ENCODE measurements at places on chromosomes 6 and 20.

GRCh38 chr6:101806241-101806640, 412.7 kb downstream of the GRIK2 start:
- peak; percentile 83 for DNase-seq

GRCh38 chr6:37641546-37641945, 56.1 kb downstream of the MDGA1 start:
- DNase-seq, result no peak

GRCh38 chr20:3168829-3169590, 4.3 kb downstream of the LZTS3 start:
- DNase-seq, result no peak

GRCh38 chr20:19920381-19921138, 96.6 kb upstream of the NAA20 start:
- DNase-seq, result no peak

- no peak for DNase-seq
Measured at GRCh38 chr6:113989675-113990074, 18.7 kb upstream of the HDAC2 start.

DNA sequence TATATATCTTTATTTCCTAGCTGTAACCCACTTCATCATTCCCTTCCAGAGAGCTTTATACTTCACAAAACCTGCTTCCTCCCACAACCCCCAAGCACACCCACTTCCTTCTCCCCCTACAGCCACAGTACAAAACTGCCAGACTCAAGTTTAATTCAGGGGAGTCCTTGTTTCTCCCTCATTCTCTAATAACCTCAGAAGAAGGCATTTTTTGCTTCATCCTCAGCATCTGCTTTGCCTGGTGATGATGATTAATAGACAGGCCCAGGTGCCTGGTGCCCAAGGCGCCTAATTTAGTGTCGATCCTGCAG, 414.3 kb downstream of the KIF16B start:
- no peak for DNase-seq

GRCh38 chr6:20826378-20826777, 292.1 kb downstream of the CDKAL1 start:
- DNase-seq, result peak; percentile 71

GRCh38 chr6:108714101-108714765, 134.0 kb upstream of the ARMC2 start:
- DNase-seq, result peak; percentile 83

DNA sequence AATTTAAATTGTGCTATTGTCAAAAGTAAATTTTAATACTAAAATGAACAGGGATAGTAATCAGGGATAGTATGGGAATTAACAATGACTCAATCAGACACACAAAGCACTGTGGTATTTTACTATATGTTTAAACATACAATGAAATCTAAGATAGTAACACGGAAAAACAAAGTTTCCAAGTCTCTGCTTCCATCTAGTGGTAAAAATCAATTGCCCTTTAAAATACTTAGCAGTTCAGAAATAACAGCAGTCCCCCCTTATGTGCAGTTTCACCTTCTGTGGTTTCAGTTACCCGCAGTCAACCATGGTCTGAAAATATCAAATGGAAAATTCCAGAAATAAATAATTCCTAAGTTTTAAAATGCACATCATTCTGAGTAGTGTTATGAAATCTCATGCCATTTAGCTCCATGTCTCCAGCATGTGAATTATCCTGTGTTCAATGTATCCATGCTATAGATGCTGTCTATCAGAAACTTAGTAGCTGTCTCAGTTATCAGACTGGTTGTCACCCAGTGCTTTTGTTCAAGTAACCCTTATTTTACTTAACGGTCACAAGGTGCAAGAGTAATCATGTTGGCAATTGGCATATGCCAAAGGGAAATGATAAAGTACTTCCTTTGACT, 58.5 kb downstream of the AHI1 start:
- peak; percentile 46 for DNase-seq

DNA sequence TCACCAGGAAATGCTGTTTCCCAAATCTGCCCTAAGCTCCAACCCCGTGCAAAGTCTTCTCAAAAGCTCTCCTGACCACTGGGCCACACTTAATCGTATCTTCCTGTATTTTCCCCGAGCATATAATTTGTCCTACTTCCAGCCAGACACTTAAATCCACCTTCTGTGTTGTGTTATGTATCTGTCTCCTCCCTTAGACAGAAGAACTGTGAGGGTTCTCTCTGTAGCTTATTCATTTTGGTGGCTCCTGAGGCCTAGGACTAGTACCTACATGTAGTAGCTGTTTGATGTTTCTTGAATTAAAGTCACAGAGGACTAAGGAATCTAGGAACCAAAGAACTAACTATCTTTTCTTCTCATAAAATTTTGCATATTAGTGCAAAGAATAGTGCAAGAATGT, 292.6 kb downstream of the ALDH8A1 start:
- no peak for DNase-seq

DNA sequence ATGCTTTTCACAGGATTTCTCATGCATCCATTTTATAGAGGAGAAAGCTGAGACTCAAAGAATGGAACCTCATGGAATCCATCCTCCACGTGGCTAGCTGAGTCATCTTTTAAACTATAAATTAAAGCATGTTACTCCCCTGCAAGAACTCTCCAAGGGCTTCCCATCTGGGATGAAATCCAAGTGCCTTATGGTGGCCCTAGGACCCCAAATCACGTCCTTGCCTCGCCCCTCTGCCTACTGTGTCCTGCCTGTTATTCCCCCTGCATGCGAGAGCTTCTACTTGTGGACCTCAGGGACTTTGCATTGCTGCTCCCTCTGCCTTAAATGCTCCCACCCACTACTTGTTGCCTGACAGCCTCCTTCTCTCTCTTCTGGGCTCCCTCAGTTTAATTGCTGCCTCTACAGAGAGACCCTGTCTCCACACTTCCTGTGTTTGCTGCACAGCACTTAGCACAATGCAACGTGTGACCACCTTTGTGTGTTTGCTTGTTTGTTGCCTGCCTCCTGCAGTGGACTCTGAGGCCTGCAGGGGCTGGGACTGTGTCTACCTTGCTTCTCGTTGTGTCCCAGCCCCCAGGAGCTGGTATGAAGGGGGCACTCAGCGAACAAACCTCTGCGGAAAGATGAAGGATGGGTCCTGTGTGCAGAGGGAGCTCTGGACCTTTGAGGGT, 39.4 kb downstream of the TOX2 start:
- no peak for DNase-seq

DNA sequence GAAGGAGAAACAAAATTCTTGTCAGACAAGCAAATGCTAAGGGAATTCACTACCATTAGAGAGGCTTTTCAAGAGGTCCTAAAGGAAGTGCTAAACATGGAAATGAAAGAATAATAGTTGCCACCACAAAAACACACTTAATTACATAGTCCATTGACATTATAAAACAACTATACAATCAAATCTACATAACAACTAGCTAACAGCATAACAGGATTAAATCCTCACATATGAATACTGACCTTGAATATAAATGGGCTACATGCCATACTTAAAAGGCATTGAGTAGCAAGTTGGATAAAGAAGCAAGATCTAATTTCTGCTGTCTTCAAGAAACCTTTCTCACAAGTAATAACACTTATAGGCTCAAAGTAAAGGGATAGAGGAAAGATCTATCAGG, 811.5 kb upstream of the CITED2 start:
- no peak for DNase-seq

DNA sequence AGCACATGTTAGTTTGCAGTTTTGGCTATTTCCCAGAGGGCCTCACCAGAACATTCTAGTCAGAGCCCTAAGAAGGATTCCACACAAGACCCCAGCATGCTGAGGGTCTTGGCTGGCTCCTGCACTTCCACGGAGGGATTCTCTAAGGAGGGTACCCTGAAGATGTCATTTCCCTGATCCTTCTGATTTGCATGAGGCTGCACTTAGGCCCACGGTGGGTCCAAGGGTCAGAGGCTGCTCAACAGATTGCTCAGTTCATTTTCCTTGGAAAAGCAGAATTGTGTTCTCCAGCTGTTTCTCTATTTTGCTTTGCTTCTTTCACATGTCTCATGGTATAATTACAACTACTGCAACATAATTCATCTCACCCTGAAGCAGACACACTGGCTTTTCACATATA, 22.2 kb downstream of the PREP start:
- DNase-seq, result no peak

- no peak for DNase-seq
Measured at GRCh38 chr6:29818892-29819291, 8.7 kb upstream of the HLA-G start.

DNA sequence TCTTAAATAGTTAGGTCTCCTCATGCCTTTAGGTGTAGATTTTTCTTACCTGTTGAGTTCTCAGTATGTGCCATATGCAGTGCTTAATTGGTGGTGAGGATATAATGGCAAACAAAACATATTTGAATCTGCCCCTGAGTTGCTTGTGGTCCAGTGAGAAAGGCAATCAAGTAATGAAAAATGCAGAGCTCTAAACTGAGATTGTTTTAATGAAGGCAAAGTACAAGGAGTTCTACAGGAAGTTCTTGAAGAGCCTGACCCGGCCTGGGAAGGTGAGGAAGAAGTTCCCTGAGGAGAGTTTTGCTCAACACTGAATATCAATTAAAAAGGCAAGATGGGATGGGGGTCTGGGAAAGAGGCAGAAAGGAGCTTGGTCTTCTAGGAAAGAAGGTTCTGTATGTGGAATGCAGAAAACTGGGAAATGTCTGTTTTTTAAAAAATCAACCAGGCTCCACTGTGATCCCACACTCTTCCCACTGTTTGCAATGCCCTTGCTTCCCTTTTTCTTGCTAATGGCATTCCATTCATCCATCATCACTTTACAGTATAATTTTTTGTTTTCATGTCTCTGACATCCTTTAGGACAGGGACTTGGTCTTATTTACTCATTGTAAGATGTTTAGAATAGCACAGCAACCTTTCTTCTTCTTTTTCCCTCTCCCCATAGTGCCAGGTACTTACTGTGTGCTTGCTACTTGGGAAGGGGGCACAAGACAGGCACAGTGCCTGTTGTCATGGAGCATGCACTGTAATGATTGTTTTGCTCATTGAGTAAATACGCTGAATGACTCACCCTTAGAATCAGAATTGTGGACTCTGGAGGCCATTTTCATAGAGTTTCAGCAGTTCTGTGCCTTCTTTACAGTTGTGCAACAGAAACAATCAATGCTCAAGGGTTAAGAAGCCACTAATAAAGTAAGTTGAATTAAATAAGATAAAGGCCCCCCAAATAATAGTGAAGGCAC, 64.3 kb downstream of the ANKS1A start:
- DNase-seq, result peak; percentile 81

DNA sequence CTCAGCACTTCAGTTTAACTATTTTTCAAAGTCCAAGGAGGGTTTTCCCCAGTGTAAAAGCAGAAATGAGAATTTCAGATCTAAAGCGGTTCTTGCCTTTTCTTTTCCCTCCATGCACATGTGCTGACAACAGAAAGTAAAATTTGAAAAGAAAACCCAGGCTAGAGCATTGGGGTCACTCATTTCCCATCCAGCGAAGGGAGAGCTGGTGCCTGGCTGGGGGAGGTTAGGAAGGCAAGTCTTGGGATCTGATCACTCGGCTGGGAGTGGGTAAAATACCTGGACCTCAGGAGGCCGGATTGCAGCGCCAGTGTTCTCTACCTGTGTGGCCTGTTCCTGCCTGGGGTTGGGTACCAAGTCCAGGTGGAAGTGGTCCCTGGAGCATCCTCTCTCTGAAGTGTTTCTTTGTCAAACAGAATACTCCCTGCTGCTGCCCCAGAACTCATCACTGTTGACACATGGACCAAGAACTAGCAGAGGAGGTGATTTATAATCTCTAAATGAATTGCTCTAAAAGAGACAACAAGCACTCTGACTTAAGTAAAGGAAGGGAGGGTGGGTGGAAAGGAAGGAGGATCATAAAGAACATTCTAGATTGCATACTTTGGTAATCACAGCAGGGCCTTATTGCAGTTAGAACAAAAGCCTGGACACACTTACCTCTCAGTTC, 136.0 kb downstream of the MTHFD1L start:
- DNase-seq, result no peak

DNA sequence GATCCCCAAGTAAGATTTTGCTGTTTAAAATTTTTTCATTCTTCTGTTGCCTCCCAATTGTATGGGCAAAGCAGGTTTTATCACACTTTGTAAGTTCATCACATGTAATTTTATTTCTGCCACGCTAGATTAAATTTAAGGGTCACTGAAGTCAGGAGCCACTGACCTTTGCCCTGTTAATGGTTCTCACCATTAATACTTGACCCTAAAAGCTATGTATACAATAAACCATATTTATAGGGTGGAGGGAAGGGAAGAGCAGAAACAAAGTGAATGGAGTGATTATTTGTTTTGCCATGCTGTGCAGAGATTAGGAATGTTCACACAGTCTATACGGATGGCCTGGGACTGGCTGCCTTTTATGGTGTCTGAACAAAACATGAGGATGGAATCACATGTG, 186.7 kb downstream of the BMP2 start:
- DNase-seq, result no peak

DNA sequence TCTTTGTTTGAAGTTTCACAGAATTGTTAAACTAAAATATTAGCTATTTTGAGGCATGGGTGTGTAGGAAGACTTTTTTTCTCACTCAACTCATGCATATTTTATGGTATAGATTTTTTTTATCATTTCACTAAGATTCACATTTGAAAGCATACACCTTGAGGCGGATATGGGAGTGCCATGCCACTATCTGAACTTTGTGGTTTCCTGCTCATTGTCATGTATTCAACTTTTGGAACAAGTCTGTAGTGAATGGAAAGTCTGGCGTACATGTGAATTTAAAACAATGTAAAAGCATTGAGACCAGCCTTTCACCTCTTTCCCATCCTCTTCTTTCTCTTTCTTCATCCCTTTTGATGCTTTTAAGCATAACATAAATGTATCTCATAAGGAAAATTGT, 147.9 kb downstream of the TPBG start:
- no peak for DNase-seq

- DNase-seq, result peak; percentile 45
Measured at GRCh38 chr6:71080826-71081225, 124.0 kb upstream of the B3GAT2 start.

GRCh38 chr20:58810116-58810878, 40.4 kb downstream of the GNAS-AS1 start:
- no peak for DNase-seq

Data from cardiac fibroblast (primary cell).